Stimulated activated CD4-positive, alpha-beta T cell treated with anti-CD3 and anti-CD28 coated beads, Interleukin-1b, Interleukin-23, amount 100 ng/mL, for 24 hours (primary cell): ENCODE measurements at places on chromosomes 3 and 15.

- no peak for DNase-seq
These were observed 67.2 kb downstream of the RPL39L start for GRCh38 chr3:187072102-187072501.

DNA sequence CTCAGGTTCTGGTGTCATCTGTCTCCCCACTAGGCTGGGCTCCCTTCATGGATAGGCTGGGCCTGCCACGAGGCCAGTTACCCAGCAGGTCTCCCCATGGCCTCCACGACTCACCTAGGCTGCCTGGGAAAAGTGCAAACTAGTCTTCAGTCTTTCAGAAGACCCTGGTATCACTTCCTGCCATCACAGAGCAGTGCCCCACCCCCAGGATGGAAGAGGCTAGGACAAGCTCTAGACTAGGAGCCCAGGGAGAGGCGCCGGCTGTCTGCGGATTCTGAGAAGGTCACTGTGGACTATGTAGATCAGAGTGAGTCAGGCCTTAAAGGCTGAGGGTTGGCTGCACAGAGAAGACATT, 63.7 kb downstream of the CORO2B start:
- DNase-seq = no peak

DNA sequence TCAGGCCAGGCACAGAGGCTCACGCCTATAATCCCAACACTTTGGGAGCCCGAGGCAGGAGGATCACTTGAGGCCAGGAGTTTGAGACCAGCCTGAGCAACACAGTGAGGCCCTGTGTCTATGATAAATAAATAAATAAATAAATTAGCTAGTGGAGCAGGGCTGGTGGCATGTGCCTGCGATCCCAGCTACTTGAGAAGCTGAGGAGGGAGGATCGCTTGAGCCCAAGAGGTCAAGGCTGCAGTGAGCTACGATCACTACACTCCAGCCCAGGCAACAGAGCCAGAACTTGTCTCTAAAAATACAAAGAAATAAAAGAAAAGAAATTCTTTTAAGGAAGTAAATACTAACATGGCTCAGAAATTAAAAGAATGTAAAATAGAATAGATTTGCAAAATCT, 91.8 kb downstream of the LIPC start:
- no peak for DNase-seq

- DNase-seq = no peak
These were observed 35.3 kb downstream of the ANXA2 start for GRCh38 chr15:60362321-60363086.

- DNase-seq = no peak
These were observed 19.2 kb downstream of the SNX33 start for GRCh38 chr15:75666823-75667501.

DNA sequence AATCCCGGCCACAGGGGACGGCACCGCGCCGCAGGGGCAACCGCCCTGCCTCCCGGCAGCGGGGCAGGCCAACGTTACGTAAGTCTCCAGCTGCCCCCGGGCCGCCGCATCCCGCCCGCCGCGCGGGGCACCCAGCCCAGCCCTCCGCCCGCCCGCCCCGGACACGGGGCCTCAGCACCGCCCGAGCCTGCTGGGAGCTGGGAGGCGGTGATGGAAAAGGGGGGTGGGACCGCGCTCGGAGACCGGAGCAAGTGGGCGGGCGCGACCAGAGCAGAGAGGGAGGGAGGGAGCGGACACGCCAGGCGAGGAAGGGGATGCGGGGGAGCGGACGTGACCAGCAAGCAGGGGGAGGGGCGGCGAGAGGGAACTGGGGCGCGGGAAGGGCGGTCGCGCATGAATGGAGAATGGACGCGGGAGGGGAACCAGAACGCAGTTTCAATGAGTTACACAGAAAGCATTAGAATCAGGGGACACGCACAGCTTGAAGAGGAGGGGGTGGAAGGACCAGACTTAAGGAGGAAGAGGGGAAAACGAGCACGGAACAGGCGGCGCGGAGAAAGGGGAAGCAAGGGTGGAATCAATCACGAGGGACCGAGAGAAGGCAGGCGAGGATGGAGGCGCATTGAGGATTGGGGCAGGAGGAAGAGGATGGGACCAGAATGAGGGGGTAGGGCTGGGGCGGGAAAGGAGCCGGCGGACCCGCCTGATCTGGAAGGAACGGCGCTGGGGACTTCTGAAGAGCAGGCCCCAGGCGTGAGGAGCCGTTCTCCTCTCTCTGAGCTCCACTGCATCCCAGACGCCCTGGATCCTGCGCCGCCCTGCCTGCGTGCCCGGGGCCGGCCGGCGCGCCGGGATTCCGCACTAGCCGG, 559 bp downstream of the PKM start:
- DNase-seq = peak; percentile 97

DNA sequence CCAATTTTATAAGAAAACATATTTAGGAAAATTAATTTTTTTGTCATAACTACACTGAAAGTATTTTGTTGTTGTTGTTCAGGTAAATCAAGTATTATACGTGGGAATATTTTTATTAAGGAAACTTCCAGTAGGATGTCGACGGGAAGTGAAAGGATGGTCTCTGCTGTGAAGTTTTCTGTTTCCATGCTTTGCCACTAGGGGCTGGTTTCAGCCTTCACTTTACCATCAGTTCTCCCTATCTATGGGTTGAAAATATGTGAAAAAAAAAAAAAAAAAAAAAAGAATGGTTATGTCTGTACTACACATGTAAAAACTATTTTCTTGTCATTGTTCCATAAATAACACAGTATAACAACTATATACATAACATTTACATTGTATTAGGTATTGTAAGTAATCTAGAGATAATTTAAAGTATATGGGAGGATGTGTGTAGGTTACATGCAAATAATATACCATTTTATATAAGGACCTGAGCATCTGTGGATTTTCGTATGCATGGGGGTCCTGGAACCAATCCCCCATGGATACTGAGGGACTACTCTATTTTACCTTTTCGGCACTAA, 136.7 kb downstream of the SMAD6 start:
- DNase-seq = no peak

GRCh38 chr15:87573039-87573438, 683.5 kb downstream of the NTRK3 start:
- DNase-seq = no peak

GRCh38 chr15:43103907-43104306, 1.9 kb downstream of the UBR1 start:
- DNase-seq = no peak

DNA sequence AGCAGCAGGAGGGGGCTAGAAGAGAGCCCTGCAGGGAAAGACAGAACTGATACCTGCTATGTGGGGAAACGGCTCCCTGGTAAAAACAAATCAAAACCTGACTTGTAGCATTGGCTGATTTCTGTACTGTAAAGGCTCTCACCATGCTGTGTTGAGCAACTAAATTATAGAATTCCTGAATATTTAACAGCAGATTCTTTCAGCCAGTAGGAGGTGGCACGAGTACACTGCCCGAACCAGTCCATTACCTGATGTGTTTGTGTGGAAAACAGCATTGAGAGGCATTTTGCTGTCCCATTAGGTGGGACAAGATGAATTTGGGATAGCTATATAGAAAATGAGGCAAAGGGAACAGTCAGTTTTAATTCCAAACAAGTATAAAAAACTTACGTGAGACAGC, 201.2 kb downstream of the ATP10A start:
- DNase-seq = no peak

DNA sequence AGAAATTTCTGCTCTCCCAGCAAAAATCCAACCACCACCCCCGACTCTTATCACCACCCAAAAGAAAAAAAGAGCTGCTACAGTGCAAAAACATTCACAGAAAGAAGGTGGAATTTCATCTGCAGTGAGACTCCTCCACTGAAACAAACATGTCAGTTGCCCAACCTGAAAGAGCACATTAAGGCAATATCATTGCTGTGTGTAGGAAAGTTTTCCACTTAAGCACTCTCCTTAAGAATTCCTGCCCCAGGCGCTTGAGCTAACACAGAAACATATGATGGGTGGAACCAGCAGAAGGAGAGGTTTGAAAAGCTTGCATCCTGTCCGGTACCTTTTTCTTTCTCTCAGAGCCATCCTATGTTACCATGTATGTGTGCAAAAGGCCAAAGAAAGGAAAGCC, 200.8 kb upstream of the GADL1 start:
- no peak for DNase-seq
